Mucosa of descending colon (tissue), 3 donors: ENCODE measurements at places on chromosomes 5 and 9.

GRCh38 chr5:1746371-1747078, 53.1 kb downstream of the MRPL36 start:
- no peak for DNase-seq

GRCh38 chr5:148864113-148864841, 37.9 kb downstream of the ADRB2 start:
- DNase-seq = no peak

GRCh38 chr9:107147134-107147533, 135.9 kb upstream of the RAD23B start:
- DNase-seq = no peak

- DNase-seq = no peak
Measured at GRCh38 chr9:1959371-1959770, 55.8 kb upstream of the SMARCA2 start.

GRCh38 chr5:14528115-14528514, 53.5 kb upstream of the OTULINL start:
- no peak for DNase-seq

GRCh38 chr5:6084376-6084775, 294.0 kb downstream of the MED10 start:
- no peak for DNase-seq

GRCh38 chr9:73845954-73846690, 651.0 kb upstream of the RORB start:
- no peak for DNase-seq

- no peak for DNase-seq
Measured at GRCh38 chr5:150065886-150066285, 20.5 kb downstream of the CSF1R start.

DNA sequence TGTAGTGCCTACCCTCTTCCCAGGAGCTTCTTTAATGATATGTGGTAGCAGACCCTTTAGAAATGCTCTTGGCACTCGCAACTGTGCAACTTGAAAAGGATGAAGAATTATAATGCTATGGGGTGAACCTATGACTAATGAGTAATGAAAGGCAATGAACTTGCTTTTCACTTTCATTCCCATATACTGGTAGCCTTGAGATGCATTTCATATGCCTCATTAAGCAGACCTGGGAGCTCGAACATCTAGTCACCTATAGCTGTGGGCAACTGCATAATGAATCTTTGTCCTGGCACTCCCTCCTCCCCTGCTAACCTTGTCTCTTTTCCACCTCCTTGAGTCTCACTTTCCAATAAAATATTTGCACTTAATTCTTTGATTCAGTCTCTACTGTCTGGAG, 605.9 kb upstream of the DAB2 start:
- DNase-seq = no peak

DNA sequence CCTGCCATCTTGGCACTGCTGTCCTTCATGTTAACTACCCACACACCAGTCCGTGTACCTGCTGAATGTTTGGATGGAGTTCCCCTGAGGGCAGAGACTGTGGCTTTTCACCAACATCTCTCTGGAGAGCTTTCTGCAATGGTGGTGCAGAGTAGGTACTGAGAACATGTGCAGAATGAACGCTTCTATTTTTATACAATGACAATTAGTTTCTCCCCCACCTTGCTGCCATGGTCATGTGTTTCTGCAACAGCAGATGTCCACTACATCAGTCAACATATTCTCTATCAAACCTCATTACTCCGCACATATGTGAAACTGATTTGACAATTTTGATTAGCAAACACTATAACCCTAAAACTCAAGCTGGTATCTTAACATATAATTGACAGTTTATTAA, 14.5 kb downstream of the PTCH1 start:
- no peak for DNase-seq

- DNase-seq = no peak
Measured at GRCh38 chr9:15420796-15421195, 1.9 kb upstream of the SNAPC3 start.

DNA sequence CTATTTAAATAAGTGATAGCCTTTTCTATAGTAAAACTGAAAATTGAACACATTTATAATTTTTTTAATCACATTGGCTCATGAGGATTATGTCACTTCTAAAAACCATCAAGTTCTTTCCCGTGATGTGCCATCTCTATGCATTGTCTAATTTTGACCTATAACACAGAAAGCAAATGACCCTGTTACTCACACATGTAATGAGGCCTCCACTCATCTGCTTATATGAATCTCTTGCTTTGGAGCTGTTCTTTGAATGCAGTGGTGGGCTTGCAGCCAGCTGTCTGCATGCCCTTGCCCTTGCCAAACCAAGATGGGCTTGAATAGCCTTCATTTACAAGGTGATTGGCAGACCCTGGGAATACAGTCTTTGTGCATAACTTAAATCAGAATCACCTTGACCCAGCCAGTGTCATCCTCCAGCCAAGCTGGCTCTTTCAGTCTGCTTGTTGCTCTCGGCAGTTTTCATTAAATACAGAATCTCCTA, 163.2 kb downstream of the TRIO start:
- DNase-seq = no peak

DNA sequence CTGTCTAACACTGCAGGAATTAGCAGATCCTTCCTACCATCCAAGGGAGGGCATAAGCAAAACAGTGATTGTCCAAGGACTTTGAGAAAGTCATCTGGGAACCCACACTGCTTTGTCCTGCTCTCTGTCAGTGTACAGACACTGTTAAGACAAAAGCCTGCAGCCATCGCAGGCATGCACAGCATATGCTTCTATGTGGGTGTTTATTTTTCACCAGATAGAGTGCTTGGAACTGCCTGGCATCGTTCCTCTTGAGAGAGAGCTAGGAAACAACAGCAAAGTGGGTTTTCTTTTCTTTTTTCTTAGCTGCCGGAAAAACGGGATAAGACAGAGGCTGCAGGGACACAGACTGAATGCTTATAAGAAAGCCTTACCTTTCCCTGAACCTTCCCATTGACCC, 212.3 kb downstream of the ICE1 start:
- DNase-seq = no peak

DNA sequence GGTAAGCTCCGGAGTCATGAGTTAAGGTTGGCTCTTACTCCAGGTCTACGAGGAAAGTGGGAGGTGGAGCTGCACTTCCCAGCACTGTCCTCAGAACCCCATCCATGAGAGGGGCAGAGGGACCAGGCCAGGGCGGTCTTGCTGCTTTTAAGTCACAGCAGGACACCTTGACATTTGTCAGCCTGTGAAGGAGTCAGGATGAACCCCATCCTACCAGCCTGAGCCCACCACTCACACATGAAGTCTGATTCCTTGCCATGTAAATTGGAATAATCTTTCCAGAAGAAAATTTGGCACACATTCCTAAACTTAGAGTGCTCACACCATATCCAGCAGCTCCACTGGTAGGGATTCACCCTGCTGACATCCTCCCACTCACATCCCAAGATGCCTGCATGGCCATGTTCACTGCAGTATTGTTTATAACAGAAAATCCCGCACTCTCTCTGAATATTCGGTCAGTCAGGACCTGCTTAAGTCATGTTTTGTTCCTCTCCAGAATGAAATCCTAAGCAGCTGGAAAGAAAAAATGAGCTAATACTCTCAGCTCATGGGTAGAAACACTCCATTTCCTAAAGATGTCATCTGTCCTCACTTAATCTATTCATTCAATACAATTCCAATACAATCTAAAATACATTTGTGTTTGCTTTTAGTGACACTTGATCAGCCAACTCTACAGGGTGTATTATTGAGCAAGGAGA, 79.3 kb upstream of the COL5A1 start:
- DNase-seq = peak; percentile 4

GRCh38 chr5:167785901-167786300, 505.5 kb upstream of the WWC1 start:
- DNase-seq = no peak

- DNase-seq = no peak
Measured at GRCh38 chr9:32965999-32966722, 35.3 kb downstream of the APTX start.

- no peak for DNase-seq
Measured at GRCh38 chr5:135461481-135462151, 9.5 kb upstream of the TIFAB start.

DNA sequence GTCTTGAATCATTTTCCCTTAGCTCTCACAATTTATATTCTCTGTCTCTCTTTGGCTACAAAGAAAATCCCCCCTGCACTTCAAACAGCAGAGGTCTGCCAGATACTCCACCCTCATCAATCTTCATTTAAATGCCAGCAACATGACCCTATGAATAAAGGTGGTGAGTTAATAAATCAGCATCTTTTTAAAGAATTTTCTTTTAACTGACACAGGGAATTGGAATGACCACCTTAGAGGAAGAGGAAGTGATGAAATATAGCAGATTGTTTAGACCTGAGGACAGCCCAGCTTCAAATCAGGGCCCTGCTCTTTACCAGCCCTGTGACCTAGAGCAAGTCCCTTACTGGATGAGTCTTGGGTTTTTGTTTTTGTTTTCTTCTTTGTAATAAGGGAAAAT, 223.1 kb upstream of the PAPPA start:
- no peak for DNase-seq

DNA sequence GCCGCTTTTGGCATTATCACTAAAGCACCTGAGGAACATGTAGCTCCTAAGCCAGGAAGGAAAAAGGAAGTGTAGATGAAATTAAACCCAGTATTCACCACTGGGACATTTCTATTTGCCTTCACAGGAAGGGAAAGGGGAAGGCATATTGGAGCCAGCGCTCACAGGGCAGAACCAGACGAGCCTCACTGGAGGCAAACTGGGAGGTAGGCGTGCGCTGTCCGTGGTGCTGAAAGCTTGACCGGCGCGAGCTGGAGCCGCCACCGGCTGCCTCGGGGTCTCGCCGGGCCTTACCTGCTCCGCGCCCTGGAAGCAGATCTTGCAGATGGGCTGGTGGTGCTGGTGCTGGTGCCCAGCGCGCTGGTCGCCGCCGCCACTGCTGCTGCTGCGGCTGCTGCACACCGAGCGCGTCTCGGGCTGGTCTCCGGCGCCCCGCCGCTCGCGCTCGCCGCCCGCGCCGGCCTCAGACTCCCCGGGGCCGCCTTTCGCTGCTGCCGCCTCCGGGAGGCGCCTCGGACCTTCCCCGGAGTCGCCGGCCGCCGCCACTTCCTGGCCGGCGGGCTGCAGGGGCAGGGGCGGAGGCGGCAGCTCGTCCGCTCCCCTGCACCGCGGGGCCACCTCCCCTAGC, 732 bp downstream of the MARCHF11 start:
- peak; percentile 52 for DNase-seq

GRCh38 chr5:64826541-64826940, 57.8 kb downstream of the CWC27 start:
- DNase-seq = no peak

DNA sequence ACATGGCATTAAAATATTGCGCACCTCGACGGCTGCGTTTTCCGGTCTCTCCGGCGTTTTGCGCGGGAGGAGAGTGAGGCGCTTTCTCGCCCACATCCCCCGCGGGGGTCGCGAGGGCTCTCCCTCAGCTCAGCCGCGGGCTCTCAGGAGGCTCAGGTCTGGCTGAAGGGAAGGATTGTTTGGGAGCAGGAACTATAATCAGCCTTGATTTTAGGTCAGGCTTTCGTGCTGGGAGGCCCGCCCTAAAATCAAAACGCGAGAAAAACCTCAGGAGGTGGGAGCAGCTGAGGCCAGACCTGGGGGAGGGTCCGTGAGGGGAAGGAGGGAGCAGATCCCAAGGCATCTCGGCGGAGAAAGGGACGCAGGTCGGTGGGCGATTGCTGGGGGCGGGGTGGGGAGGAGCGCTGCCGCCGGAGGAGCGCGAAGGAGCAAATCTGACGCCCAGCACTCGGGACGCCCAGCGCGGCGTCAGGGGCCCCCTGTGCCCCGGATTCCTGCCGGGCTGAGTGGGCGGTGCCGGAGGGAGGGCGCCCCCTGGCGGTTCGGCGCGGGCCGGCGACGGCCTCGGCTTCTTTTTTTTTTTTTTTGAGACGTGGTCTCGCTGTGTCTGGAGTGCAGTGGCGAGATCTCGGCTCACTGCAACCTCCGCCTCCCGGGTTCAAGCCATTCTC, 18.7 kb upstream of the RNF130 start:
- peak; percentile 83 for DNase-seq

DNA sequence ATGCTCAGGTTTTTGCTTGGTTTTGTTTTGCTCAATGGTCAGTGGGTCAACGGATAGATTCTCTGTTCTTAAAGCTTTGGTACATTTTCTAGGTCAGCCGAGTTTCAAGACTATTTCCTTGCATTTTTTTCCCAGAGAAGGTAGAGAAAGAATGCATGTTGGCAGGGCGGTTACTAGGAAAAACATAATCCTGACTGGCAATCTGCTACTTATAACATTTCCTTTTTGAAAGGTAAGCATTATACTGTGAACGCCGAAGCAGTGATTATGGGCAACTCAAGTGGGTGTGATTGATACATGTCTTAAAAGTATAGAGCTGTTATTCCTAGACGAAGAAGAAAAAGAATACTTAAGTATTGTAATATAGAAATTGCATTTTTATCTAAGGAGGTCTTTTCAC, 273.2 kb downstream of the MAST4 start:
- no peak for DNase-seq

DNA sequence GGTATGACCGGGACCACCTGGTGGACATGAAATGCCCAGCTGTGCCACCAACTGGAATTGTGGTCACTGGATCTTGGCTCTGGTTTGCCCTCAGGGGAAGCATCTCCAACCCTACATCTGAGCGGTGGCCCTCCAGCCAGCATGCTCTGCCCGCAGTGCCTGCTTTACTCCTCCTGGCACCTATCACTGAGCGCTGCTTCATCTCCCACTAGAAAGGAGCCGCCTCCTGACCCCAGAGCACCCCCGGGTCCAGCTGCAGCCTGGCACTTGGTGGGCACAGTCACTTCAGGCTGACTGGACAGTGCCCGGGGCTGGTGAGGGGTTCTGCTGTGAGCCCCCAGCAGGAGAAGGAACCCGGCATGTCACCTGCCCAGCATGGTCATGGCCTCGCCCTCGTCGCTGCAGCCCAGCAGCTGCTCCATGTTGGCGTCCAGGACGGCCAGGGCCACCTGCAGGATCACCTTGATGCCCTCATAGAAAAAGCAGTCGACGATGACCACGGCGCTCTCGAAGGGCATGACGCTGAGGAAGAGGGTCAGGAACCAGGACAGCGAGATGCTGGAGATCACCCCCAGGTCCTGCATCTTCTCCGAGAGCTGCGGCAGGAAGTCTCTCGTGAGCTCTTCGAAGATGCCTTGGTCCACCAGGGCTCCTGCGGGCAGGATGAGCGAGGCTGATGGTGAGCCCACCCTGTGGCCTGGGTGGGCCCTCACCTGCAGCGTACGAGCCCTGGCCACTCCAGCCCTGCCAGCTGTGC, 16.1 kb upstream of the MRNIP start:
- DNase-seq = peak; percentile 16

GRCh38 chr9:130041648-130042405, 1.2 kb downstream of the FNBP1 start:
- DNase-seq = no peak

- DNase-seq = no peak
Measured at GRCh38 chr9:91086657-91087461, 274.9 kb downstream of the AUH start.

GRCh38 chr5:175809531-175810121, 61.8 kb upstream of the CPLX2 start:
- DNase-seq = no peak

- no peak for DNase-seq
Measured at GRCh38 chr9:92483627-92484545, 1.6 kb upstream of the ASPN start.

GRCh38 chr5:125898851-125899405, 524.3 kb upstream of the GRAMD2B start:
- DNase-seq = no peak

- no peak for DNase-seq
Measured at GRCh38 chr5:157026789-157027424, 32.0 kb downstream of the HAVCR1 start.

- DNase-seq = no peak
Measured at GRCh38 chr9:137807721-137808703, 69.6 kb upstream of the CACNA1B start.

- no peak for DNase-seq
Measured at GRCh38 chr9:76716085-76716672, 48.1 kb upstream of the PCA3 start.

- DNase-seq = no peak
Measured at GRCh38 chr5:54996466-54996865, 11.1 kb upstream of the ESM1 start.
